ENCODE measurements at places on chromosomes 1 and 21.

GRCh38 chr1:87612956-87613355 lies 284.3 kb downstream of the LMO4 start:
- DNase-seq, result no peak

- DNase-seq, result no peak
Observed at GRCh38 chr1:31122741-31123140, 57.2 kb upstream of the PUM1 start.

DNA sequence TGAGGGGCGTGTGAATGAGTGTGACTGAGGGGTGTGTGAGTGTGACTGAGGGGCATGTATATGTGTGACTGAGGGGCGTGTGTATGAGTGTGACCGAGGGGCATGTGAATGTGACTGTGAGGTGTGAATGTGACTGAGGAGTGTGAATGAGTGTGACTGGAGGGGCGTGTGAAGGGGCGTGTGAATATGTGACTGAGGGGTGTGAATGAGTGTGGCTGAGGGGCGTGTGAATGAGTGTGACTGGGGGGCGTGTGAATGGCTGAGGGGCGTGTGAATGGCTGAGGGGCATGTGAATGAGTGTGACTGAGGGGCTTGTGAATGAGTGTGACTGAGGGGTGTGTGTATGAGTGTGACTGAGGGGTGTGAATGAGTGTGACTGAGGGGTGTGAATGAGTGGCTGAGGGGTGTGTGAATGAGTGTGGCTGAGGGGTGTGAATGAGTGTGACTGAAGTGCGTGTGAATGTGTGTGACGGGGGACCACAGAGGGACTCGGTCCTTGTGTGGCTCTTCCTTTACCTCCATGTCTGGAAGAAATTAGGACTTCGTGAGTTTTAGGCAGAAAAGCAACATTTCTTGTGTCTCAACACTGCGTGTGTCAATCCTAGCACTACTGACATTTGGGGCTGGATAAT lies 105.8 kb downstream of the GLIS1 start:
- no peak for DNase-seq

DNA sequence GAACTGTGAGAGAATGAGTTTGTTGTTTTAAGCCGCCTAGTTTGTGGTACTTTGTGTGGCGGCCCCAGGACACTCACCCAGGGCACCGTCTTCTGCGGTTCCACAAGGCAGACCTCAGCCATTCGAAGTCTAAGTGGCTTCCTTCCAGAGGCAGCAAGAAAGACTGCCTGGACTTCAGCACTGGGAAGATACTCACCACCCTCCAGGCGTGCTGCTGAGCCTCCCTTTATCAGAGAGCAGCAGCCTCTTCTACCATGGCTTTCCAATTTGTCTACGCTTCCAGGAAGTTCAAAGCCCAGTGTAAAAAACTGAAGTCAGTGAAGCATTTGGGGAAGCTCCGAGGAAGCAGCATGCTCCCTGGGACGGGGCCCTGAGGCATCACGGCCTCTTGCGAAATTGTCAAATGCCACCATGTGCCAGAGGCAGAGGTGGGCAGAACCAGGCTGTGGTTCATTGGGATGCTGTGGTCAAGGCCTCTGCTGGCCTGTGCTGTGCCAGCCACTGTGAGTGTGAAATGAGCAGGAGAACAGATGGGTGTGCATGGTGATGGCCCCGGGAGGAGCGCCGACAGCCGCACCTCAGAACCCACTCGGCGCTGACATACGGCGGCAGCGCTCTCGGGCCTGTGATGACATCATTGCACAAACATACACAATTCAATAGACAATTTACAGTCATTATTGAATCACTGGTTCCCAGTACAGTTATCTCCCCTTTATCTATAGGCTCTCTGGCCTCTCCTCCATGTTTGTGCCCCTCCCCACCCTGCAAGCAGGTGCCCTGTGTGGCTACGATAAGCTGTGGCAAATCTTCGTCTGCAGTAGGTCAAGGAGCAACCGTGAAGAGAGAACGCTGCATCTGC lies 110.4 kb downstream of the PDE9A start:
- DNase-seq, result no peak

GRCh38 chr1:198841477-198841876 lies 202.6 kb downstream of the PTPRC start:
- DNase-seq, result no peak

DNA sequence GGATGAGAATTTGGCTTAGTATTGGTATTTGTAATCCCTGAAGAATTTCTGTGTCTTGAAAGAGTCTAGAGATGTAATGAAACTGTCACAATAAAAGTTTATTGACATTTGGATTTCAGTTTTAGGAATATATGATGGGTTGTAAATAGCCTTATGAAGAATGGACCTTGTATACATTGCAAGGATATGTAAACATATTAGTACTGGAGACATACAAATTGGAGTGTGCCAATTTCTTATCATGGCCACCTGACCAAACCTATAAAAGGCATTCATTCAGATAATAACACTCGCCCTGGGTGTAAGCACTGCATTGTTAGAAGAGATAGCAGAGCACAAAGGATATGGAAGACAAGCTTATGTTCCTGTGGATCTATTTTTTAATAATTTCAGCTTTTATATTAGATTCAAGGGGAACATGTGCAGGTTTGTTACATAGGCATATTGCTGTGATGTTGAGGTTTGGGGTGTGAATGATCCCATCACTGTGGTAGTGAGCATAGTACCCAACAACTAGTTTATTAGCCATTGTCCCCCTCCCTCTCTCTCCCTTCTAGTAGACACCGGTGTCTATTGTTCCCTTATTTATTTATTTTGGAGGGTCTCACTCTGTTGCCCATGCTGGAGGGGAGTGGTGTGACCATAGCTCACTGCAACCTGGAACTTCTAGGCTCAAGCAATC lies 8.6 kb downstream of the S1PR1 start:
- no peak for DNase-seq

Data from ELR (cell line).